Vagina (tissue), 2 donors: ENCODE measurements at places on chromosomes 13 and 19. TPM values are rescaled to one million over a fixed set of nuclear protein-coding genes. Genes with fewer than 3 reads are reported as not detected.
A peak's percentile ranks its signal among the peaks of the same experiment; 100 is the strongest.

The CKAP2 gene
- 12.8 TPM for total RNA-seq

The AP1M2 gene
- 29.0 TPM for total RNA-seq

The CCL25 gene
- not detected for total RNA-seq

DNA sequence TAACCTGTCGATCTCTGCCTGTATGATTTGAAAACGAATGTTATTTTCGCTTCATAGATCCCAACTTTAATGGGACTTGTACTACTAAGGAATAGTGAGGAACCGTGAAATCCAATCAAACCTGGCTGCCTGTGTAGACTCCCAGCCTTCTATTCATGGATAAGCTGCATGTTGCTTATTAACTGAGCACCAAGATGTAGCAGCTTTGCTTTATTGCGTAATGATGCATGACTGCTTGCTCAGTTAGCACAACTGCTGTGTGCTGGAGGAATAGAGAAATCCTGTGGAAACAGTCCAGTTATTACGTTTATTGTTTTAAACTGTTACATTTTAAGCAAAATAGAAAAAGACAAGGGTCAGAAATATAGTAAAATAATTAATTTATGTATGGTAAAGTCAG is 108.2 kb downstream of the SHISA2 start:
- H3K4me1 ChIP-seq = no peaks in the 10 kb centered on the region
- DNase-seq = no peak
- no peak overlapping the region for H3K4me3 ChIP-seq
- no peaks in the 10 kb centered on the region for H3K27me3 ChIP-seq

GRCh38 chr19:52200044-52200443 is 10.2 kb downstream of the PPP2R1A start:
- peak; percentile 92 for DNase-seq
- no peaks in the 10 kb centered on the region for H3K27me3 ChIP-seq
- H3K36me3 ChIP-seq = peaks cover 50% of the 10 kb centered on the region

DNA sequence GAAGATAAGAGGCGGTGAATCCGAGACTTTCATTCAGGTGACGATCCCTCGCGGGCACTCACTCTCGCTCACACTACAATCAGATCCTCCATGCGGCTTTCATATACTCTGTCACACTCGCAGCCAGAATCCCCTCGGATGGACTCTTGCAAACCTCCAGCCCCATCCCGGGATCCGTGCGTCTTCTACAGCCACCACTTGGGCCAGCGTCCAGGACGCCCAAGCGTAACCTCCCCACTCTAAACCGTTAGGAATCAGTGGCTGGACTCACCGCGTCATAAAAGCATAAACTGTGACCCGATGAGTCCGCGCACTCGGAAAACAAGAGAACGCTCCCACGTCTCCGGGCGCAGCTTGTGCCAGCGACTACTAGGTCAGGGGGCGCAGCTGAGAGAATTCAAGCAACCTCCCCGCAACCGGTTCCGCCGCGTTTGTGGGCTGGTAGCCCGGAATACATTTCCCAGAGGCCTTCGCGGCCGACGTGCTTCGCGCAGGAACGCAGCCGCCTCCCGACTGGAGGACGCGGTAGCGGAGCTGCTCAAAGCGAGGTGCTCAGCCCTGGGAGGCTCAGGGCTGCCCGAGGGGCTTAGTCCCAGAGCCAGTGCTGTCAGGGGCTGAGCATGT is 27.6 kb downstream of the ZNF607 start:
- no peak for DNase-seq
- H3K36me3 ChIP-seq = peaks cover 7% of the 10 kb centered on the region
- peak overlapping the region; percentile 59 for H3K4me3 ChIP-seq
- peak overlapping the region; percentile 70 for H3K27ac ChIP-seq

DNA sequence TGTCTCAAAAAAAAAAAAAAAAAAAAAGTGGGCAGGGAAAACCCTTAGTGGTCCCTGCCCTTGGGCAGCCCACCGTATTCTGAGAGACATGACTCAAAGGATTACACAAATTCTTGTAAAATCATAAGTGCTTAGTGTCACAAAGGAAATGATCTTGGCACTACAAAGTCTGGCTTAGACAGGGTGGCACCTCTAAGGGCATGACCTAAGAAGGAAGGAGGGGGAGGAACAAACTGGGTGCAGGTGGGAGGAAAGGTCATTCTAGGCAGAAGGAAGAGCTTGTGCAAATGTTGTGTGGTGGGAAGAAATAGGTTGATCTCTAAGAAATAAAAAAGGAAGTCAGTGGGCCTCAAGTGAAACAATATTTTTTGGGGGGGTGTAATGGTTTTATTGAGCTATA is 10.4 kb downstream of the PNPLA6 start:
- H3K4me3 ChIP-seq = no peak overlapping the region
- H3K27ac ChIP-seq = no peak overlapping the region
- H3K36me3 ChIP-seq = peaks cover 44% of the 10 kb centered on the region
- H3K27me3 ChIP-seq = no peaks in the 10 kb centered on the region
- DNase-seq = no peak

GRCh38 chr13:98977568-98978265 is at the start of gene DOCK9:
TSS of gene DOCK9 (minus strand) at chr13:98978064. CDS start at chr13:98977909, 155 bp downstream.
- H3K27me3 ChIP-seq = no peaks in the 10 kb centered on the region
- no peaks in the 10 kb centered on the region for H3K36me3 ChIP-seq
- no peak for DNase-seq
- H3K27ac ChIP-seq = peak within 1 kb of the TSS; percentile 79

GRCh38 chr19:24040621-24041020 is 46.4 kb upstream of the ZNF254 start:
- no peak overlapping the region for H3K4me3 ChIP-seq
- DNase-seq = no peak
- H3K27me3 ChIP-seq = no peaks in the 10 kb centered on the region

GRCh38 chr13:89695343-89696257 is 1651.9 kb upstream of the MIR17HG start:
- no peaks in the 10 kb centered on the region for H3K27me3 ChIP-seq
- H3K27ac ChIP-seq = no peak overlapping the region
- no peaks in the 10 kb centered on the region for H3K36me3 ChIP-seq
- DNase-seq = no peak
- no peaks in the 10 kb centered on the region for H3K4me1 ChIP-seq
- H3K4me3 ChIP-seq = no peak overlapping the region
